Stimulated activated CD4-positive, alpha-beta T cell treated with anti-CD3 and anti-CD28 coated beads, Interleukin-4, amount 100 ng/mL, for 1 hour (primary cell): ENCODE measurements at places on chromosomes 1 and 21.

- no peak for DNase-seq
Observed at GRCh38 chr21:37153196-37153934, 80.3 kb downstream of the TTC3 start.

DNA sequence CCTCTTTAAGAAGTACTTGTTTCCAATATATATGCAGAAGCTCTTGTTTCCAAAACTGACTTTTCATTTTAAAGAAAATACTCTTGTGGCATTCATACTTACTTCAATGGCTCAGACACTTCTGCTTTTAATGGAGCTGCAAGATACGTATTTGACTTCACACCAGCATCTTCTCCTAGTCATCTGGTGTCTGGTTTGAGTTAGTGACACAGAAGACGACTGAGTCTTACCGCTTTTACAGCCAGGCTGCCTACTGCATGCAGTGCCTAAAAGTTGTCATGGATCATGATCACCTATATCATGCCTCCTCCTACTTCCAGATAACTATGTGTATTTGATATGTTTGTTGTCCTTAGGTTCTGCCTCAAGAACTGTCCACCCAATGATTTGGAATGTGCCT, 185.9 kb downstream of the TPR start:
- DNase-seq = no peak

- DNase-seq = no peak
Observed at GRCh38 chr1:84780000-84780716, 89.9 kb upstream of the SSX2IP start.

GRCh38 chr1:82503822-82504221, 703.1 kb downstream of the ADGRL2 start:
- DNase-seq = no peak

GRCh38 chr1:107940017-107940577, 24.9 kb downstream of the VAV3 start:
- DNase-seq = no peak

- no peak for DNase-seq
Observed at GRCh38 chr1:241022366-241022765, 334.6 kb downstream of the RGS7 start.

DNA sequence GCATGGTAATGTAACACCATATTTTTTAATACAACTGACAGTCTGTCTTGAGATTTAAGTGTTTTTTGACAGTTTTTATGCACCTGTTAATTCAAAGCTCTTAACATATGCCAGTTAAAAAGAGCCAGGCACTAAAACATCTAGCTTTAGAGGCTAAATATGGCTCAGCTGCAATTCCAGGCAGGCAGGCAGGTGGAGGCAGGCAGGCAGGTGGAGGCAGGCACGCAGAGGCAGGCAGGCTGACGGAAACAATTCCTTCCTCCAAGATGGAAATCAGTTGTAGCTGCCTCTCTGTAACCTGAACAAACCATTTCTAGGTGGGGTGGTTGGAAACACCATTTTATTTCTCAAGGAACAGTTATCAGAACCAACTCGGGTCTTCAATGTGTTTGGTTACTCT, 51.2 kb downstream of the GORAB start:
- no peak for DNase-seq

DNA sequence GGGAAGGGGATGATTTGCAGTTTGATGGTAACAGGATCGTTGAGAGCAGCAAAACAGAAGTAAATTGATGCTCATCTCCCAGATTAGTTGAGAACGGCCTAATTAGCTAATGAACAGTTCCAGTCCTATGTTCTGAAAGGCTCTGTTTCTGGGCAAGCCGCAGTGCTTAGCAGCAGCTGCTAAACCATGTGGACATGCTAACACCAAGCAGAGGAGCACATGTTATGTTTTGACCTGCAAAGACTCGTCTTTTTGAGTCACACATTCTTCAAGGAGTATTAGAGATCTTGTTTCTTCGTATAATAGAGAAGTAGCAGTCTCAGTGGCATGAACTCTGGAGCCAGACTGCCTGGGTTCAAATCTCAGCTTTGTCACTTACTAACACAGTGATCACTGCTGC, 58.1 kb downstream of the CACNA1E start:
- DNase-seq = no peak

DNA sequence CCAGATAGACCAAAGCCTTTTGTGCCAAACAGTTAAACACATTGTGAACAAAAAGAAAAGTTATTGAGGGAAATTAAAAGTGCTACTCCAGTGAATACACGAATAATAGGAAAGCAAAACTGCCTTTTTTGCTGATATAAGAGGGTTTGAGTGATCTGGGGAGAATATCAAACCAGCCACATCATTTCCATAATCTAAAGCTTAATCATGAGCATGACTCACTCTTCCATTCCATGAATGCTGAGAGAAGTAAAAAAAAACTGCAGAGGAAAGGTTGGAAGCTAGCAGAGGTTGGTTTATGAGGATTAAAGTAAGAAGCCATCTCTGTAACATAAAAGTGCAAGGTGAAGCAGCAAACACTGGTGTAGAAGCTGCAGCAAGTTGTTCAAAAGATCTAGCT, 350.6 kb upstream of the NCAM2 start:
- DNase-seq = no peak

DNA sequence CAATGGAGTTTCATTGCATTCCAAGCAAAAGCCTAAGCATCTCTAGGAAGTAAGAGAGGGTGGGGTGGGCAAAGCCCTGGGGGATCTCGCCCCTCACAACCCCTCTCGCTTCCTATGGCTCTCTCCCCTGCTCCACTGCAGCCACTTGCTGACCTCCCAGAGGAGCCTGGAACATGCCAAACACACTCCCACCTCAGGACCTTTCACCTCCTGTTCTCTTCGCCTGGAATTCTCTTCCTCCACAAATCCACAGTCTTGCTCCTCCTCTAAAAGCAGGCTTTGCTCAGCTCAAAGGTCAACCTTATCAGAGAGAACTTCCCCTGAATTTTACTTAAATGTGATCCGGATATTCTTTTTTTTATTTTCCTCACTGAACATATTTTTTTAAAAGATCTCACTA, 20.9 kb upstream of the SRRM1 start:
- no peak for DNase-seq

DNA sequence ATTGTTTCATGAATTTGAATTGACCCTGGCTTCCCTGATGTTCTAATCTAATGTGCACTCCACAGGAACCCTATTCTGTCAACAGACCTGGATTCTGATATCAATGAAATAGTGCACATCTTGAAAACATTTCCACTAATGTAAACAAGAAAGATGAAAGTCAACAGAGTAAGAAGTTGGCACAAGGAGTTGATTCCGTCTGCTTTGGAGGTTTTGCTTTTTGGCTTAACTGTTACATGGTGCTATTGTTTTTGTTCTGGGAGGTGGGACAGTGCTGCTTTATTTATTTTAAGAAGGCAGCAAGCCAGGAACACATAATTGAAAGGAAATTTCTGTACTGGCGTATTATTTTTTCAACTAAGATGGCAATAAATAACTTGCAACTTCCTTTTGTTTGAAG, 73.3 kb downstream of the LEPR start:
- DNase-seq = no peak

GRCh38 chr1:6753320-6754140, 31.7 kb upstream of the CAMTA1 start:
- no peak for DNase-seq

DNA sequence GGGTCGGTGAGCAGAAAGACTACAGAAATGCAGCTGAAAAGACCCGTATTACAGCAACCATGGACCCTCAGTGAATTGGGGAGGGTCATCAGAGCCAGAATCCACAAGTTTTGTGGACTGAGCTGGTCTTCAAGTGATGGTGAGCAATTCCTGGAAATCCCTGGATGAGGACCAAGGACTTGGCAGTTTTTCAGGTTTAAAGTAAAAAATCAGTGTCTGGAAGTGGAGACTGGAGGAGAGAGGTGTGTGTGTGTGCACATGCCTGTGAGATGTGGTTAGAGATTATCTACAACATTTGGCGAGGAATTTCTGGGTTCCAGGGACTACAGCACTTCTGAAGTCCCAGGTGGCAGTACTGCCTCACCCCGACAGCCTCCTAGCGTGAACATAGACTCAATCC, 56.4 kb downstream of the KIRREL1 start:
- DNase-seq = no peak

DNA sequence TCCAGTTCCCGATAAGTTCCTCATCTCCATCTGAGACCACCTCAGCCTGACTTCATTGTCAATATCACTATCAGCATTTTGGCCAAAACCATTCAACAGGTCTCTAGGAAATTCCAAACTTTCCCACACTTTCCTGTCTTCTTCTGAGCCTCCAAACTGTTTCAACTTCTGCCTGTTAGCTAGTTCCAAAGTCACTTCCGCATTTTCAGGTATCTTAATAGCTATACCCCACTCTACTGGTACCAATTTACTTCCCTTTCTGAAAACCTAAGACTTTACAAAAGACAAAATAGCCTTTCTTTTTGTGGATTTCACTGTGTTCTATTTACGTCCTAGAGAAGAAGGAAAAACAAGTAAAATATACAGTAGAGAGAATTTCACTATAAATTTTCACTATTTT, 147.0 kb upstream of the FMN2 start:
- no peak for DNase-seq

- no peak for DNase-seq
Observed at GRCh38 chr1:183180218-183180617, 5.8 kb upstream of the LAMC2 start.

DNA sequence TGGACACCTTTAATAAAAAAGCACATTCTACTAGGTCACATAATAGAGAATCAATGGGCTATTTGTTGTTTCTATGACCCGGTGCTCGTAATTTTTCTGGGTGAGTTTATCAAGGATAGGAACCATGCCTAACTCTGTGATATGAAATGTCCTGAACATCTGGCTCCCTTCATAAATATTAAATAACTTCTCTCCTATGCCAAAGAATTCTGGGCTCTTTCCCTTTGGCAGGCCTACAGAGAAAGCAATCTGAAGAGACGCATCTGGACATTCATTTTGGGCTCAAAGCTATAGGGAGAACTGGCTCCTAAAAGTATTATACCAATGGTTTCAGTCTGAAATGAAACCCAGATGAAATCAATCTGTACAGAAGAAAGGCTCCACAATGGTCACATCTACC, 38.8 kb upstream of the ANGPTL7 start:
- DNase-seq = no peak

DNA sequence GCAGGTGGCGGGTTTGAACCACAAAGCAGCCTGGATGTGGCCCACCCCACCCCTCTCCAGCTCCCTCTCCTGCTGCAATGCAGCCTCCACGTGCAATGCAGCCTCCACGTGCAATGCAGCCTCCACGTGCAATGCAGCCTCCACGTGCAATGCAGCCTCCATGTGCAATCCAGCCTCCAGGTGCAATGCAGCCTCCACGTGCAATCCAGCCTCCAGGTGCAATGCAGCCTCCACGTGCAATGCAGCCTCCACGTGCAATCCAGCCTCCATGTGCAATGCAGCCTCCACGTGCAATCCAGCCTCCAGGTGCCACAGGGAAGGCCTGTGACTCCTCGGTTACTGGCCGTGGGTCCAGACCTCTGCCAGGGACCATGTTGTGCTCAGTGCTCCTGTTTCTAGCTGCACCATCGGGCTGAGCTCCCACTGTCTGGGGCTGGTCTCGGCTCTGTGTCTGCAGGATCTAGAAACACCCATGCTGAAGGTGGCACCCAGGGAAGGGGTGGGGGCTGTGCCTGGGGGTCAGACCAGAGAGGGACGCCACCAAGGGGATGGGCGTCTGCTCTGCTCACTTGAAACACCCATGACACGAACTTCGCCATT, 11.9 kb upstream of the LRRC3 start:
- no peak for DNase-seq

DNA sequence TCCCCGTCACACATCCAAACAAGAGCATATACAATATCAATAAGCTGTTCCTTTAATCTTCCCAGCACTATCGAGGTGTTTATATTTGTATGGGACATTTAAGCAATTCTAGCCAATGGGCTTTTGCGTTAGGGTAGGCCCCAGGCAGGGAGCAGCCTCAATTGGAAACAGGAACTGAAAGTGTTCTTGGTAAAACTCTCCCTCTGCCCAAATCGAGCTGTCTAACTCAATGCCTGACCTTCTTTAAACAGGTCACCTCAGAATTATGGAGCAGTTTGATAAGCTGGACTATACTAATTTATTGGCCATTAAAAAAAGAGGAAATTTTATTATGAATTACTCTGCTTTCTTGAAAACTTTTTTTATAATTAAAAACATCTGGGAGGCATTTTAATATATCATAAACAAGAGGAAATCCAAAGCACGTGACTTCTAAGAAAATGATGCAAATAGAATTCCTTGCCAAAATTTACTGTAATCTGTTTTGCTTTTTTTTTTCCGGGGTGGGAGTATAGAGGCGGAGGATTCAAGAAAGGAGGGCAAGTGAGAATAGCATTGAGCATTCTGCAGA, 498.1 kb downstream of the LMO4 start:
- DNase-seq = no peak

GRCh38 chr1:21165646-21166045, 11.1 kb downstream of the EIF4G3 start:
- no peak for DNase-seq

- DNase-seq = no peak
Observed at GRCh38 chr1:237998581-237998980, 107.9 kb upstream of the ZP4 start.

GRCh38 chr1:227907439-227908015, 40.2 kb downstream of the WNT9A start:
- no peak for DNase-seq
